ENCODE measurements at places on chromosomes 6 and 20.

GRCh38 chr6:129860908-129861665, at the start of gene TMEM244:
TSS of gene TMEM244 (minus strand) at chr6:129861315. CDS start at chr6:129861188, 127 bp downstream.
- DNase-seq: no peak

DNA sequence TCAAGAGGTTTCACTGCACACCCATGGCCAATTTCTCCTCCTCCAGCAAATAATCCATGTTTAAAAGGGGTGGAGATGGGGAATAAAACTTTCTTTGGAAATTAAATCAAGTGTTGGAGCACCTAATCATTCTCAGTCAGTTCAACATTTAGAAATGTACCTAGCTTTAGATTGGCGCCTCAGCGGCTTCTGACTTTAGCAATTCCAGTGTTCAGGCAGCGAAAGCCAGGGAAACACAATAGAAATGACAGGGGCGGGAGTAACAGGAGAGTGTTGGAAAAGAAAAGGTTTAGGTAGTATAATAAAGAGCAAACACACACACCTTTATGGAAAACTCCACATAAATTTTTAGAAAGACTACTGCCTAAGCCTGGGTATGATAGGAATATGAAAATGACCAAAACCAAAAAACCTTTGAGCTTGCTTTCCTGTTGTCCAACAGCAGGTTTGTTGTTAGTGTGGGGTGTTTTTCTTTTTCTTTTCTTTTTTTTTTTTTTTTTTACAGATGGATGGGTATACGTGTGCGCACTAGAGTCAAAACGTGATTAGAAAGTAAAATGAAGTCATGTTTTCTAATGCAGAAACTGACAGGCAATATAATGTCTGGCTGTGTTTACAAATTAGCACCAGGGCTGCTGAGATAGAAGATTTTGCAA, 7.7 kb downstream of the TFAP2A start:
- no peak for DNase-seq

- no peak for DNase-seq
Measured at GRCh38 chr6:28632326-28632851, 106.7 kb downstream of the GPX5 start.

DNA sequence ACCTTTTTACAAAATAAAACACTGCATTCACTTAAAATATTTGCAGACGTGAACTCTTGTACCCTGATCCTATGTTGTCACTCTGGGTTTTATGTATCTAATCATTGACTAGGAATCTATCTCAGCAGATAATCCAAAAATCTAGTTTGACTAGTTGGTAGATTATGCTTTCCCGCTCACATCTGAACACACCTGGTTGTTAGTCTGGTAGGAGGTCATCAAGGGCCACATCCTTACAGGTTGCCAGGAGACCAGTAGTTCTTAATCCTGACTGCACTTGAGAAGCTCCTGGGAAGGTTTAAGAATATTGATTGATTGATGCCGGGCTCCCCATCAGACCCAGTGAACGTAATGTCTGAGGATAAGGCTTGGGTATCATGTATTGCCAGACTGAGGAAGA, 104.4 kb downstream of the MTHFD1L start:
- no peak for DNase-seq

GRCh38 chr6:89999945-90000825, 105.9 kb downstream of the GJA10 start:
- no peak for DNase-seq

DNA sequence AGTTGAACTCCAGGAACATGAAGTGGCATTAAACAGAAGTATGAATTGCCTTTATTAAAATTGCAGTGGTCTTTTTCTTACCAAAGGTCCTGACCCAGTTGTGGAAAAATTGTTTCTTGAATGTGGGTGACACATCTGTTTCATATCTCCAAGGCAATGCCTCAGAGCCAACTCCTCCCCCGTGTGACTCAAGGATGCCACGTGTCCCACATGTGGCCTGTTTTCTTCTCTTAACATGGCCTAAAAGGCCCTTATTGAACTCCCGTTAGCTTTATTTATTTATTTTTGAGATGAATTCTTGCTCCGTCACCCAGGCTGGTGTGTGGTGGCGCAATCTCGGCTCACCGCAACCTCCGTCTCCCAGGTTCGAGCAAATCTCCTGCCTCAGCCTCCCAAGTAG, 128.4 kb upstream of the ESR1 start:
- DNase-seq: no peak

- DNase-seq: no peak
Measured at GRCh38 chr6:72410769-72411168, 211.1 kb upstream of the KCNQ5 start.

GRCh38 chr20:49832632-49833327, 20.2 kb downstream of the SLC9A8 start:
- DNase-seq: no peak

- no peak for DNase-seq
Measured at GRCh38 chr6:78749326-78749725, 118.0 kb upstream of the IRAK1BP1 start.

DNA sequence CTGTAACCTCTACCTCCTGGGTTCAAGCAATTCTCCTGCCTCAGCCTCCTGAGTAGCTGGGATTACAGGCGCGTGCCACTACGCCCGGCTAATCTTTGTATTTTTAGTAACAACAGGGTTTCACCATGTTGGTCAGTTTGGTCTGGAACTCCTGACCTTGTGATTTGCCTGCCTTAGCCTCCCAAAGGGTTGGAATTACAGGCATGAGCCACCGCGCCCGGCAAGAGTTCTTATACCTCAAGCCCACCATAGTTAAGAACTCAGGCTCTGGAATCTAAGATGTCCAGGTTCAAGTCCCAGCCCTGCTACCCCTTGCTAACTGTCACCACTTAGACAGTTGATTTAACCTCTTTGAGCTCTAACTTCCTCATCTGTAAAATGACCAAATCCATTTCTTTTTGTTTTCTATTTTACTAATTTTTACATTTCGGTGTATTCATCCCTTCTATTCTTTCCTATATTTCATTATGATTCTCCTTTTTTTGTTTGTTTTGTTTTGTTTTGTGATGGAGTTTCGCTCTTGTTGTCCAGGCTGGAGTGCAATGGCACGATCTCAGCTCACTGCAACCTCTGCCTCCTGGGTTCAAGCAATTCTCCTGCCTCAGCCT, 104.8 kb upstream of the ZNF217 start:
- DNase-seq: no peak

DNA sequence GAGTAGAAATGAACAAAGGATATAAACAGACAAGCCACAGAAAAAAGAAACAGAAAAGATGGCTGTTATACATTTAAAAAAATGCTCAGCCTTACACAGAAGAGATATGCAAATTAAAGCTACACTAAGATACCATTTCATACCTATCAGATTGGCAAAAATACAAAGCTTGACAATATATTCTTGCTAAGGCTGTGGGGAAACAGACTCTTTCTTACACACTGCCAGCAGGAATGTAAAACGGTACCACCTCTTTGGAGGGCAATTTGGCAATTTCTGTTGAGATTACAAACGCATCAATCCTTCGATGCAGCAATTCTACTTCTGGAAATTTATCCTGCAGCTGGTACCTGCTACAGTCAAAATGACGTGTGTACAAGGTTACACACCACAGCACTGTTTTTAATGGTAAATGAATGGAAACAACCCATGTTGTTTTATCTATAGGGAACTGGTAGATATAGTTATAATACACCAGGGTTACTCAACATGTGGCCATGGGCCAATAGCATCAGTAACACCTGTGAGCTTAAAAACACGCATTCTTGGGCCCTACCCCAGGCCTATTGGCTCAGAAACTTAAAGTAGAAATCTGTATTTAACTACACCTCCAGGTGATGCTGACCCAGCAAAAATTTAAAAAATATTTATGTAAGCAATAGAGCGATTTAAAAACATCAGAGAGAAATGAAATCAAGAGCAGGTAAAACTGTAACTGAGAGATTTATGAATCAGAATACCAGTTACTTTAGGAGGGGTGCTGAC, 53.3 kb downstream of the TRAM2 start:
- DNase-seq: no peak

DNA sequence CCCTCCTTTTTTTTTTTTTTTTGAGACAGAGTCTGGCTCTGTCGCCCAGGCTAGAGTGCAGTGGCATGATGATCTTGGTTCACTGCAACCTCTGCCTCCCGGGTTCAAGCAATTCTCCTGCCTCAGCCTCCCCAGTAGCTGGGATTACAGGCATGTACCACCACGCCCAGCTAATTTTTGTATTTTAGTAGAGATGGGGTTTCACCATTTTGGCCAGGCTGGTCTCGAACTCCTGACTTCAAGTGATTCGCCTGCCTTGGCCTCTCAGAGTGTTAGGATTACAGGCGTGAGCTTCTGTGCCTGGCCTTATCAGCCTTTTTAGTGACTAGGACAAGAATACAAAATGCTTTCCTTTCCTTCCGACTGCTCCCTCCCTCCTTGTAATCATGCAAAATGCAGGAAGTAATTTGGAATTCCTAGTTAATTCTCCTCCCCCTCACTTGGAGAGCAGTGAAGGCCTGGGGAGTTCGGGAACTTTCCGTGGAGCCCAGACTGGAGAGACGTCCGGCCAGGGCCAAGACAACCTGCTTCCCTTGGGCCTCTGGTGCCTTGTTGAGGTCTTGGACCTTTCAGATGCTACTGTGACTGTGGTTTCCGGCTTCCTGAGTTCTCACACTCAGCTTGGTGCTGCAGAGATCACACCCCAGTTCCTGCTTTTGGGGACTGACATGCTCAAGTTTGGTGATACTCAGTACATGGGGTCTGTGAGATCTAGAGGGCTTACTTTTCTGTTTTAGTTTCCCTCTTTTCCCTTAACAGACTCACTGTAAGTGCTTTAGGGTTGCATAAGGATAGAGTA, 3.9 kb upstream of the PHF20 start:
- peak; percentile 68 for DNase-seq

DNA sequence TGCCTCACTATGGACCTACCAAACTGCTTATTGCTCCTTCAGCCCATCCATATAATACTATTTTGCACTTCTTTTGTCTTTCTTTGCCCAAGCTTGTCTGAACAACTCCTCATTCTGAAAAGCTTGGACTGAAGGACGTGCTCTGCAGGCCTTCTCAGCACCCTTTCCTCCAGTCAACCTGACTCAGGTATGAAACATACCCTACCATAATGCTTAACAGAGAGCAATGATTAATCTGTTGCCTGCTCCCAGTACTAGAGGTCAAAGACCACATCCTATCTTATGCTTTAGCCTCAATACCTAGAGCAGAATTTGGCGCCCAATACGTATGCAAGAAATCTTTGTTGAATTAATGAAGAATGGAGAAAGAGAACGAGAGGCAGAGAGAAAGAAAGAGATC, 55.2 kb downstream of the ATXN1 start:
- no peak for DNase-seq

DNA sequence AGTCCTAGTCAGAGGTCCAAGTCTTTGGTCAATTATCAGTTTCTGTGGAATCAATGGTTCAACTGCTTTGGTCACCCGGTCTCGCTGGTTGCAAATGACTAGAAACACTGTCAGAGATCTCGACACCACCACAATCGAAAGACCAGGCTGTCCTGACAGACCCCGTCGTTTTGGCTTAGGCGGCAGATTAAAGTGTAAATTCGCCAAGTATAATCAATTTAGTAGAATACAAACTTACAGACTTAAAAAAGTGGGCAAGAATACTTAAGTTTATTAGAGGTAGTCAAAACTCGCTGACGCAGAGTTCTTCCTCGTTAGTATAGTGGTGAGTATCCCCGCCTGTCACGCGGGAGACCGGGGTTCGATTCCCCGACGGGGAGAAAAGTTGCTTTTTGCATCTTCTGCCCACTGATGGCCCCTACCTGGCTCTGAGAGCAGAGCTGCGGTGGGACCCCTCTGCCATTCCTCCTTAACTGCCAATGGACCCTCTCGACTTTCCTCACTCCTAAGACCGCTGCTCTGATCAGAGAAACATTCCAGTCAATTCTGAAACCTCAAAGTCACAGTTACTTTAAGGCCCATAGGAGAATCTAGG, 30.6 kb upstream of the ZNF184 start:
- peak; percentile 85 for DNase-seq

GRCh38 chr6:158604048-158604406, 40.5 kb downstream of the DYNLT1 start:
- no peak for DNase-seq

GRCh38 chr20:49323622-49324238, 45.9 kb upstream of the ZNFX1 start:
- DNase-seq: peak; percentile 33

GRCh38 chr6:53058388-53059195, 6.6 kb upstream of the FBXO9 start:
- DNase-seq: no peak

DNA sequence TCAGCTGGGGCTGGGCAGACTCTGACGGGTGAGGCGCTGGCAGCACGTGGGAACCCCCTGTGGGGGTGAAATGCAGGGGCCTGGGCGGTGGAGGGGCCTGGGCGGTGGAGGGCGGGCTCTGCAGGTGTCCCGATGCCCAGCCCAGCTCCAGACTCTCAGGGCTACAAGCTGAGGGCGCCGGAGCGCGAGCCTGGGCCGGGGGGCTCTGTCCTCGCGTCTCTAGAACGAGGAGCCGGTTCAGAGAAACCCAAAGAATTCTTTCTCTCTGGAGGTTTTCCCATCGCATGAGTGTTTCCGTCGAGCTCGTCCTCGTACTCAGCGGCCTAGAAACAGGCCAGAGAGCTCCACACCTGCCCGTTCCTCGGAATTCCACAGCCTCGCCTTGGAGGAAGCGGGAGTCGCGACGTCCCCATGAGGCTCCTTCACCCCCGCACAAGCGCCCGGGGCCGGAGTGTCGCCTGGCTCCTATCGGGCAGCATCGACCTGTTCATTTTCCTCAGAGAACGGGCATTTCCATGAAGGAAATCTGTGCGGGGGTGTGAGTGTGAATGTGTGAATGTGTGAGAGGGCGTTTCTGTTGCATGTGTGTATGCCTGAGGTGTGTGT, 76.9 kb downstream of the SMOC2 start:
- no peak for DNase-seq

GRCh38 chr6:170091639-170092579, 199.0 kb downstream of the DLL1 start:
- DNase-seq: no peak

- no peak for DNase-seq
Measured at GRCh38 chr6:69937402-69938136, 71.2 kb downstream of the COL19A1 start.

DNA sequence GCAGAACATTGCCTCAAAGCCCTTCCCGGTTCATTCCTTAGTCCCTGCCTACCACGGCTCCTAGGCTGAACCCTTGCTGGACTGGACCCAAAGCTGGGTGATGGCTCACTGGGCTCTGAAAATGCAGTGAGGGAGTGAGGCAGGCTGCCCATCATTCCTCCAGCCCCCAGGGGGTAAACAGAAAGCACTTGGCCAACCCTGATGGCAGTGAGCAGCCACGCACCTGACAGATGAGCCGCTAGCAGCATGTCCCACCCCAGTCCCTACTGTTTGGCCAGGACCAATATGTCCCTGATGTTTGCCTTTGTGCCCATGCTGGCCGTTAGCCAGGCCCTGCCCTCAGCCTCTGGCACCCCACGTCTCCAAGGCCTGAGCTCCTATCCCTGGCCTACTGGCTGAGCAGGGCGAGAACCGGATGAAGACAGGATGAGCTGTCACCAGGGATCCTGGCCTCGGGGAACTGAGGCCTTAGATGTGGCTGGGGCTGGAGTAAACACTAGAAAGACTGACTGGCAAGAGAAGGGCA, 19.4 kb upstream of the BAK1 start:
- DNase-seq: no peak

GRCh38 chr6:32933661-32934085, 7.2 kb downstream of the HLA-DMB start:
- peak; percentile 81 for DNase-seq

GRCh38 chr6:133964052-133964451, 11.0 kb downstream of the TBPL1 start:
- DNase-seq: no peak
